NCI-H1417 treated with DMSO at 0.1 percent for 48 hours (cell line): ENCODE measurements at places on chromosomes 13 and 19.

DNA sequence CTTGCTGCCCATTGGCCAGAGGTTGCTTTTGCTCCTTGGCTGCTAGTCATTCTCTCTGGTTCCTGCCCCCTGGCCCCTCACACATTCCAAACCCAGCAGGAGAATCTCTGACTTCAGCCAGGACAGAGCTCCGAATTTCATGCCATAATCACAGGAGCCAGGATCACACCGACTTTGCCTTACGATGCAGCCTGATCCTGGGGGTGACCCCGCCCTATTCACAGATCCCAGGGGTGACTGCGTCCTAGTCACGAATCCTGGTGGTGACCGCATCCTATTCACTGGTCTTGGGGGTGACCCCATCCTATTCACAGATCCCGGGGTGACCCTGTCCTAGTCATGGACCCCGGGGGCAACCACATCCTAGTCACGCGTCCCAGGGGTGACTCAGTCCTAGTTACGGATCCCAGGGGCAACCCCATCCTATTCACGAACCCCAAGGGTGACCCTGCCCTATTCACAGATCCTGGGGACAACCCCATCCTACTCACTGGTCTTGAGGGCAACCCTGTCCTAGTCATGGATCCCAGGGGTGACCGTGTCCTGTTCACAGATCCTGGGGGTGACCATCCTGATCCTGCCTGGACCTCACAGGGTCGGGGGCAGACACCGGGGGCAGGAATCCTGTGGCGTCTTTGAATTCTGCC is 7.4 kb upstream of the TEX29 start:
- DNase-seq: no peak

- DNase-seq: no peak
Observed at GRCh38 chr13:32735859-32736258, 149.6 kb downstream of the PDS5B start.

DNA sequence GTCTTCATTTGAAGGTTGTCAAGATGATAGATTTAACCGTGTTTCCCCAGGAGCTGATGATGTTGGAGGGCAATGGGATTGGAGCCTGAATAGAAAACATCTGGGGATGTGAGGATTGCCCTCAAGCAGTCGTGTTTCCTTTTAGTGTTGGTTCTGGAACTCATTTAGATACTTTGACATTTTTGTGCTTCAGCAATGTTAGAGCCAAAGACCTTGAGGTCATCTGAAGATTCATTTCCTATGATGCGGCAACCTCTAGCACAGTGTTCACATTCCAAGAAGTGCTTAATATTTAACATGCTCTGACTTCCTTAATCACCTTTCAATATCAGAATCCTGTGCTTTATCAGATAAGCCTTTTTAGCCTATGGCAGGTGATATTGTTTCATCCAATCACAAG is 82.7 kb downstream of the SLC10A2 start:
- no peak for DNase-seq

GRCh38 chr19:8585894-8586750 is 8.9 kb upstream of the MYO1F start:
- DNase-seq: no peak

- no peak for DNase-seq
Observed at GRCh38 chr19:21587117-21587461, 81.7 kb downstream of the ZNF429 start.

- no peak for DNase-seq
Observed at GRCh38 chr19:10228393-10228792, 2.7 kb downstream of the S1PR2 start.
